ENCODE measurements at places on chromosomes 7 and 10. TPM values are rescaled to one million over a fixed set of nuclear protein-coding genes. Genes with fewer than 3 reads are reported as not detected.
A peak's percentile ranks its signal among the peaks of the same experiment; 100 is the strongest.

- DNase-seq, result no peak
These were observed 863 bp downstream of the CALD1 start for GRCh38 chr7:134780166-134780828.

- DNase-seq, result no peak
These were observed 196.9 kb downstream of the ZNF716 start for GRCh38 chr7:57646901-57647246.

DNA sequence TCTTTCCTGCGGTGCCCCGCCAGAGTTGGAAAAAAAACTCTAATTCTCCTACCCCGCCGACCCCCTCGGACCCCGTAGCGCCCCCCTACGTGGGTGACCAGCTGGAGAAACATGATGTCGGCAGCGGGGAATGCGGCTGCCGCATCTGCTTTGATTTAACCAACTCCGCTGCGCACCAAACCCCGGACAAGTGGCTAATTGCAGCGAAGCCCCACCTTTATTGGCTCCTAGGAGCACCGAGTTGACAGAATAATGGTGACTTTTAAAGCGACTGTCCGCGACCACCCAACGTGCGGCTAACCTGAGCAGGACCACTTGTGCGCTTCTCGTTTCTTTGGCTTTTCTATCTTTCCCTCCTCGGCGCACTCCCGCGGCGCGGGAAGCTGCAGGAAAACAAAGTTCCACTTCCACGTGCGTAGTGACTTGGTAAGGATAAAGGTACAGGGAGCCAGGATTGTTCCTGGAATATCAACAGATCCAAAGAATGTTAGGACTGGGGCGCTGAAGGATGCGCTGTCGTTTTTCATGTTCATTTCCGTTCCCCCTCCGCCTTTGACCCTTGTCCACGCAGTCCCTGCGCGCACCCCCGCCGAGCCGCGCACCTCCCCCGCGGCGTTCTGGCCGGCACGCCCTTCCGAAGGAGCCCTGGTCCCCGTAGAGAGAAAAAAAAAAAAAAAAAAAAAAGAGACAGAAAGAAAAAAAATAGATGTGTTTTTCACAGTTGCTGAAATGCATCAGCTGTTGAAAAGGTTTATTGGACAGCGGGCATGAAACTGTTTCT is 1.4 kb downstream of the WNT16 start:
- DNase-seq, result peak; percentile 38

DNA sequence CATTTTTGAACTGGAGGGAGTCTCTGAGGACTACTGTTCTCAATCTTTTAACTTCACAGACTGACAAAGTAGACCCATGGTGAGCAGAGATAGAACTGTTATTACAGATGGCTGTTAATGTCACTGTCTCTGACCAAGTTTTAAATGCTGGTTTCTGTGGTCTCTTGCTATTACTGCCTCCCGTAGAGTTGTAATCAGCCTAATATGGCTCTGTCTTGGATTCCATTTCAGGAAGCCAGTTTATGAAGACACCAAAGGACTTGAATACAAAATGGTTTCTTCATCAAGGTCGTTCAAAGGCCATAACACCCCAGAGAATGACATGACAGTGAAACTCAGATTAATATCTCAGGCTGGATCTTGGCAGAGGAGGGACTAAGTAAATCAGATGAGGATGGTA is 3.9 kb downstream of the SFRP4 start:
- no peak for DNase-seq

GRCh38 chr7:148327379-148327778 is 263.2 kb upstream of the C7orf33 start:
- no peak for DNase-seq

Gene MACROH2A2
- polyA plus RNA-seq, result 16.8 TPM

Data from kidney (tissue), 22 donors.